ENCODE measurements at places on chromosomes 7 and 10. TPM values are rescaled to one million over a fixed set of nuclear protein-coding genes. Genes with fewer than 3 reads are reported as not detected.

FXYD4 gene
- total RNA-seq = not detected

TM9SF3 gene
- total RNA-seq = 145 TPM

DYNC1I1 gene
- total RNA-seq = 1.5 TPM

FEZF1 gene
- not detected for total RNA-seq

DKK1 gene
- 134 TPM for total RNA-seq

TUBB8 gene
- total RNA-seq = not detected

SFTPA1 gene
- total RNA-seq = not detected

RPEL1 gene
- not detected for total RNA-seq

PDZD7 gene
- total RNA-seq = 5.5 TPM

GLRX3 gene
- total RNA-seq = 55.7 TPM

ELN gene
- 82.6 TPM for total RNA-seq

ANLN gene
- total RNA-seq = 11.5 TPM

AZGP1 gene
- not detected for total RNA-seq

SCIN gene
- 0.23 TPM for total RNA-seq

PTN gene
- 13.2 TPM for total RNA-seq

LFNG gene
- total RNA-seq = 19.7 TPM

GBX1 gene
- total RNA-seq = not detected

SPAM1 gene
- total RNA-seq = not detected

MKX gene
- not detected for total RNA-seq

ADAM22 gene
- 0.52 TPM for total RNA-seq

ERVW-1 gene
- not detected for total RNA-seq

NUP205 gene
- total RNA-seq = 38.8 TPM

ASIC3 gene
- total RNA-seq = 0.26 TPM

CNTNAP2 gene
- total RNA-seq = under 0.01 TPM

TBXAS1 gene
- total RNA-seq = 1.1 TPM

LDB3 gene
- total RNA-seq = 0.96 TPM

TECTB gene
- total RNA-seq = under 0.01 TPM

SLC16A9 gene
- total RNA-seq = 2.5 TPM

PLXDC2 gene
- 12.7 TPM for total RNA-seq

NEURL1 gene
- total RNA-seq = under 0.01 TPM

ZFAND4 gene
- 4.1 TPM for total RNA-seq

IDI2 gene
- total RNA-seq = not detected

SPDYE1 gene
- total RNA-seq = not detected

CFTR gene
- total RNA-seq = not detected

DPP6 gene
- total RNA-seq = not detected

INPP5A gene
- 20.1 TPM for total RNA-seq

SDK1 gene
- 0.78 TPM for total RNA-seq

GIGYF1 gene
- 12.6 TPM for total RNA-seq

HGF gene
- 51.1 TPM for total RNA-seq

GARIN1A gene
- total RNA-seq = 1.3 TPM

OR2A12 gene
- total RNA-seq = not detected

GLI3 gene
- total RNA-seq = 4.1 TPM

EVX1 gene
- not detected for total RNA-seq

IFIT2 gene
- 9.5 TPM for total RNA-seq

GHRHR gene
- not detected for total RNA-seq

DRGX gene
- total RNA-seq = not detected

NKX1-2 gene
- not detected for total RNA-seq

PPP1R3A gene
- not detected for total RNA-seq

STN1 gene
- total RNA-seq = 28.6 TPM

GNG11 gene
- total RNA-seq = 8.5 TPM

INA gene
- 1.3 TPM for total RNA-seq

ZC3HAV1L gene
- total RNA-seq = 23.7 TPM

HOXA9 gene
- total RNA-seq = 0.33 TPM

AGBL3 gene
- total RNA-seq = 0.66 TPM

All from smooth muscle cell of the pulmonary artery (primary cell).